Gastroesophageal sphincter (tissue), 4 donors: ENCODE measurements at places on chromosomes 13 and 19.

DNA sequence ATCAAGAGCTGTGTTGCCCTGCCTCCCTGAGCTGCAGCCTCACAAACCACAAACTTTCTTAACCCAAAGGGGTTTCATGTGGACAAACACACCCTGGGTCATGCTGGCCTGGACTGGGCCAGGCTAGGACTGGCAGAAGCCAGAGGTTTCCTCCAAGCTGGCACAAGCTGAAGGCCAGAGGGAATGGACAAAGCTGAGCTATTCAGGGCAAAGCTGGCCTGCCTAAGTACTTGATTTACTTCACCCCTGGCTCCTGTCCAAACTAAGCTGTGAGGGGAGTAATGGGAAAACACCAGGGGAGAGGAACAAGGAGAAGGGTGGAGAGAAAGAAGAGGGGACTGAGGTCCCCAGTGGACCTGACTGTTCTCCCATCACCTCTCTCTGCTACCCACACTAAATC lies 6.2 kb downstream of the CPAMD8 start:
- ATAC-seq = no peak

GRCh38 chr13:49935171-49936074 lies 717 bp downstream of the SPRYD7 start:
- ATAC-seq = peak; percentile 26

- ATAC-seq = no peak
These were observed 93.2 kb downstream of the STK24 start for GRCh38 chr13:98483601-98484288.

- peak; percentile 29 for ATAC-seq
These were observed 133.6 kb upstream of the MYO16 start for GRCh38 chr13:108495646-108496361.

GRCh38 chr19:44603201-44603945 lies 10.0 kb upstream of the IGSF23 start:
- ATAC-seq = peak; percentile 68
